ENCODE measurements at places on chromosomes 13 and 19.

- DNase-seq, result no peak
Measured at GRCh38 chr13:79933389-79933788, 407.5 kb downstream of the SPRY2 start.

- no peak for DNase-seq
Measured at GRCh38 chr19:34664168-34664567, 12.8 kb downstream of the SCGB2B2 start.

- DNase-seq, result no peak
Measured at GRCh38 chr19:6026390-6027227, 48.7 kb upstream of the RANBP3 start.

GRCh38 chr19:2253106-2254063 lies 2.8 kb downstream of the JSRP1 start:
- peak; percentile 39 for DNase-seq

GRCh38 chr13:113548778-113549621 lies 35.6 kb upstream of the TFDP1 start:
- DNase-seq, result no peak

DNA sequence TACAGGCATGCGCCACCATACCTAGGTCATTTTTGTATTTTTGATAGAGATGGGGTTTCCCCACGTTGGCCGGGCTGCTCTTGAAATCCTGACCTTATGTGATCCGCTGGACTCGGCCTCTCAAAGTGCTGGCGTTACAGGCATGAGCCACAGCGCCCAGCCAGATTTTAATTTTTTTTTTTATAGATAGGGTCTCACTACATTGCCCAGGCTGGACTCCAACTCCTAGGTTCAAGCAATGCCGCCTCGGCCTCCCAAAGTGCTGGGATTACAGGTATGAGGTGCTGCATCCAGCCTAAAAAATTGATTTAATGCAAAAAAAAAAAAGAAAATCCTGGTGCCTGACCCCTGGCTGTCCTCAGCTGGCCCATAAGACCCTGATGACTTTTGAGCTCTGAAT lies 24.9 kb upstream of the CERS4 start:
- DNase-seq, result no peak
